Stimulated activated CD4-positive, alpha-beta T cell treated with anti-CD3 and anti-CD28 coated beads, Interleukin-1b, Interleukin-23, amount 100 ng/mL, for 1 hour (primary cell): ENCODE measurements at places on chromosomes 13 and 19.

GRCh38 chr13:104006625-104007075, 940.4 kb upstream of the SLC10A2 start:
- DNase-seq, result no peak

GRCh38 chr13:39963612-39964011, 308.1 kb downstream of the COG6 start:
- DNase-seq, result no peak

DNA sequence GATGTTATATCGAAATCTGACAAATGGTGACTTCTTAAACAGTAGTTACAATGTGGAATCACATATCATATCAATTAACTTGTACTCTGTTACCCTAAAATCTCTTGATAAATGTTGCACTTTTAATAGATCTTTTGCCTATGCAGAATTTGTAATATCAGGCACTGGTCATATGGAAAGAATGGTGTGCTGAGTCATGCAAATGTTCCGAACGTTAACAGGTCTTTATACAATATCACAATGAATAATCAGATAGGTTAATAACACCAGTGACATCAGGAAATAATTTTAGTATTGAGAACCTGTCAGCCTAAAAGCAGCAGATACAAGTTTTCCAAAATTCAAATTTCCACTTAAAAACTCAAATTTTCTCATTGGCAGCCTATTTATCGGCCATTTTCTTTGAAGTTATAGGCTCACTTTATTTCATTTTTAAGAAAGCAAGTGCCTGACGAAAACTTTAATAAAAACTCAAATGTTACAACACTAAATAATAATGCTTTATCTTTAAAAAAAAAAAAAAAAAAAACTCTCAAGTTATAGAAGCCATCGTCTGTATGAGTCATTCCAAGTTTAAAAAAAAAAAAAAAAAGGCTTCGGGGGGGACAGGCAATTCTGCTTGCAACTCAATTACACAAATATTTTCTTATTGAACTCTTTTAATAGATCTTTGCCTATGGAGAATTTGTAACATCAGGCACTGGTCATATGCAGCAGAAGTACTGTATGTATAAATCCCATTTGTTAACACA, 180.9 kb downstream of the DIAPH3 start:
- DNase-seq, result no peak

DNA sequence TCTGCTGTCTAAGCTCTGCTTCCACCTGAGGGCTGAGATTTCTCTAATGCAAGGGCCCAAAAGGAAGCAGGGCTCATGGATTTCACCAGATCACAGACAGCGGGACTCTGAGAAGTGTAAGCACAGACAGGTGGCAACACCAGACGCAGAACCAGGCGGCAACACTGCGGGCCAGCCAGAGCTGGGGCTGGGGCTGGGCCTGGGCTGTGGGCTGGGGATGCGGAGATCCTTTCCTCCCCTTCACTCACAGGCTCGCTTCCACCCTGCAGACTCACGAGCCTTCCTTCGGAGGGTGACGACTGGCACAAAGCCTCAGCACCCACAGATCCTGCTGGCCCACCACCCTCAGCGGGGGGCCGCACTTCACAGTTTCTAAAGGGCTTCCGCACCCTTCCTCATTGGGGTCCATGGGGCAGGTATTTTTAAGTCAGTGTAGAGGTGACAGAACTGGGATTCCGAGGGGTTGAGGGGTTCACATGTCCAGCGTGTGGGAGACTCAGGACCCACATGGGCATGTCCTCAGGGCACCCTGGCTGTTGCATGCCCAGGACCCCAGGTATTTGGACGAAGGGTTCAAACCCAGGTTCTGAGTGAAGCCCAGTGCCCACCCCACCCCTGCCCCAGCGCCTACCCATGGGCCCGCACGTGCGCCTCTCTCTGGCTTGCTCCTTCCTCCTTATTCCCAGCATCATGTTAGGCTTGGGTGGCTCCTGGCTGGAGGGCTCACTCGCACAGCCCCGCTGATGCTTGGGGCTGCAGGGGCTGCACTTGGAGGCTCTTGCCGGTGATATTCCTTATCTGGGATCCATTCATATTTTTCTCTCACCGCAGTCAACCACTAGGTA, 137.3 kb upstream of the GPR12 start:
- DNase-seq, result no peak

DNA sequence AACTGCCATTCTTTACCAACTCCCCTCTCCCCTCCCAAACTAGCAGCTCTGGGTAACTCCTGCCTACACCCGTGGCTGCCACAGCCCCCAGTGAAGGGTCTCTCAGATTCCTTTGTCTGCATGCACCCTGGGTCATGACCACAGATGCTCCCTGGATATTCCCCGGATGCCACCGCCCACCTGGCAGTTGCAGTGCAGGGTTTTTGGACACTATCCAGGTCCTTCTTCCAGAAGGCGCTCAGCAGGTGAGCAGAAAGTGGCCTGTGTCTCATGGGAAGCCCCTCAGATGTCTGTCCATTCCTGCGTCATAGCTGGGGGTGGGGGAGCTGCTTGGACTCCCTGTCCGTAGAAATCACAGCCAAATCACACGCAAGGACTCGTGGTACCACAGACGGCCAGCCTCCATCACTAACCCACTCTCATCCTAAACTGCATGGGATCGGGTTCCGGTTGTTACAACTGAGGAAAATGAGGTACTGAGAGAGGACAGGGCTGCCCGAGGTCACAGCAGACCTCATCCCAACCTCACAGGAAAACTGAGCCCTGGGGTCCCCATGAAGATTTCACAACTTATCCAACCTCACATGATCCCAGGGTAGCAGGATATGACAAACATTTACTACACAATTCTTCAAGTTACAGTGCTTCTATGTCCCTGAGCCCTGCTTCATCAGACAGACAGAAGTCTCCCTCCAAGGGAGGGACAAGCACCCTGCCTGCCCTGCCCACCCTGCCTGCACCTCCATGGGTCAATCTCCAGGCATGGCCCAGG, 38.6 kb downstream of the ELL start:
- DNase-seq, result no peak

DNA sequence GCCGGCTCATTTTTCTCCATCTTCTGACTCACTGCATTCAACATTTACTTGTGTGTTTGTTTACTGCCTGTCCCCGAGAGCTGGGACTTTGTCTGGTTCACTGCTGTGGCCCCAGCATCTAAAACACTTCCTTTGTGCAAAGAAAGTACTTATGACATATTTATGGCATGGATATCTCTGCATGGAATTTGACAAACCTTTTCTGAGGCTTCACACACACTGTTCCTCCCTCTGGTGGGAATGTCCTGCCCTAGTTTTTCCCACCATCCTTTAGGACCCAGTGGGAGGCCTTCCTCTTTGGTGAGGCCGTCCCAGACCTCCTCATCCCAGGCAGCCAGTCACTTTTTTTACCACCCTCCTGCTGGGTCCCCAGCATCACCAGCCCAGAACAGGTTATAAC, 1.4 kb upstream of the SRRM5 start:
- no peak for DNase-seq

DNA sequence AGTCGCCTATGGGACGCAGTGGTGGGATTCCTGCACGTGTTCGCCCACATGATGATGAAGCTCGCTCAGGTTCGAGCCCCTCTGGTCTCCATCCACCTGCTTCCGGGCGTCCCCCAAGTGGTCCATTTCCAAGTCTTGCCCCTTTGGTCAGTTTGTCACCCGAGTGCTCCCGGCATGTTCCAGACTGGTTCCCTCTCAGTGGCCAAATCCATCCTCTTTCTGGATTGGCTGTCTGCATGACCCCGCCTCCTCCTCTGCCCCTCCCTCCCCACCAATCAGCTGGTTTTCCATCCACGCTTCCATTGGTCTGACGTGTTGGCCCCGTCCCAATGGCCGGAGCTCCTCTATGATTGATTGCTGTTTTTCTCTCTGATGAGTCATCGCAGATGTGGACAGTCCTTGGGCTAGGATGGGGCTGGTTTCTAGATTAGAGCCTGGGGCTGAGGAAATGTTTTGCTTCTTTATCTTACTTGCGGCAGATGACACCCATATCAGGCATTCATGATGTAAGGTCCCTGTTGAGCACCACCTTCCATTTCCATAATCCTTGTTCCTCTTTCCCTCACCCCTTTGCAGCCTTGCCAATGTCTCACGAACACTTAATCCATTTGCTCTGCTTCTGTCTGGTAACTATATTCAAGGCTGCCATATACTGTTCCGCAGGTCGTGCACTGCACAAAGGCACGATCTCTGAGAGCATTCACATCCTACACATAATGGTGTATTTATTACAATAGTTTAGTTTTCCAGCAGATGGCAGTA, 73.8 kb downstream of the MAP4K1 start:
- DNase-seq, result no peak

DNA sequence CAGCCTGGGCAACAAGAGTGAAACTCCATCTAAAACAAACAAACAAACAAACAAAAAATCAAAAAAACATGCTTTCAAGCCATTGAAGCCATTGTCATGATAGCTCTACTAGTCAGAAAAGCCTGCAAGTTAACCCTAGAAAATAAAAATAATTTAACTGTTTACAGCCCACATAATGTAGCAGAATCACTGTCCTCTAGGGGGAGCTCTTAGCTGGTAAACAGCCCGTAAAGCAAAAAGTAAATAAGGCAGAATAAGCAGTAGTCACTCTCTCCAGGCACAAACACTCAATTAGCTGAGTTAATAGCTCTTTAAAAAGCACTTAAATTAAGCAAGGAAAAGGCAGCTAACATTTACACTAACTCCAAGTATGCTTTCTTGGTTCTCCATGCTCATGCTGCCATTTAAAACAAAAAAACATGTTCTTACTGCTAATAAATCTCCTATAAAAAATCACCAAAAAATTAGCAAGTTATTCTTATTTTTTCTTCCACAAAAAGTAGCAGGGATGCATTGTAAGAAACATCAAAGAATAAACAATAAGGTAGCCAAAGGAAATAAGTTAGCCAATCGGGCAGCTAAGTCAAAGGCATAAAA, 11.3 kb downstream of the LILRB4 start:
- no peak for DNase-seq

DNA sequence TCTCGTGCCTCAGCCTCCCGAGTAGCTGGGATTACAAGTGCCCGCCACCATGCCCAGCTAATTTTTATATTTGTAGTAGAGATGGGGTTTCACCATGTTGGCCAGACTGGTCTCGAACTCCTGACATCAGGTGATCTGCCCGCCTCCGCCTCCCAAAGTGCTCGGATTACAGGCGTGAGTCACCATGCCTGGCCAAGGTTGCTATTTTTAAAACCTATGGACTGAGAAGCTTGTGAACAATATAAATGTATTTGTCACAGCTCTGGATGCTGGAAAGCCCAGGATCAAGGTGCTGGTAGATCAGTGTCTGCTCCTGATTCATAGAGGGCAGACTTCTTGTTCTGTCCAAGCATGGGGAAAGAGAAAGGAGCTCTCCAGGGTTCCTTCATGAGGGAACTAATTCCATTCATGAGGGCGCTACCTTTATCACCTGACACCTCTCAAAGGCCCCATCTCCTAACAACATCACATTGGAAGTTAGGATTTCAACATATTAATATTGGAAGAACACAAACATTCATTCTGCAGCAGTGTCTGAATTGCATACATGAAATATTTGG, 16.1 kb downstream of the CARD8 start:
- DNase-seq, result no peak

GRCh38 chr13:24625870-24626849, 54.0 kb upstream of the ATP12A start:
- DNase-seq, result no peak

DNA sequence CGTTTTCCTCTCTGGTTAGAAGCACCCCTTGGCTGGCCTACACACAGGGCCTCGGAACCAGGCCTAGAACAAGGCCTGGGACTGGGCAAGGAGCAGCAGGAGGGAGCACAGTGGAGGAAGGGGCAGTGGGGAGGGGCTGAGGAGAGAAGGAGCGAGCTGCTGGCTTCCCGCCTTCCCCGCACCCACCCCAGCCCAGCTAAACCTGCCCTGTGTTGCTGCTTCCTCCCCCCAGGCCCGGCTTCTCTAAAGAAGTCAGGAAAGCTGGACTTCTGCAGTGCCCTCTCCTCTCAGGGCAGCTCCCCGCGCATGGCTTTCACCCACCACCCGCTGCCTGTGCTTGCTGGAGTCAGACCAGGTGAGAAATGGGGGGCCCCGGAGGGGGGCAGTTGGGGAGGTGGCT, 24.3 kb downstream of the LYL1 start:
- no peak for DNase-seq

DNA sequence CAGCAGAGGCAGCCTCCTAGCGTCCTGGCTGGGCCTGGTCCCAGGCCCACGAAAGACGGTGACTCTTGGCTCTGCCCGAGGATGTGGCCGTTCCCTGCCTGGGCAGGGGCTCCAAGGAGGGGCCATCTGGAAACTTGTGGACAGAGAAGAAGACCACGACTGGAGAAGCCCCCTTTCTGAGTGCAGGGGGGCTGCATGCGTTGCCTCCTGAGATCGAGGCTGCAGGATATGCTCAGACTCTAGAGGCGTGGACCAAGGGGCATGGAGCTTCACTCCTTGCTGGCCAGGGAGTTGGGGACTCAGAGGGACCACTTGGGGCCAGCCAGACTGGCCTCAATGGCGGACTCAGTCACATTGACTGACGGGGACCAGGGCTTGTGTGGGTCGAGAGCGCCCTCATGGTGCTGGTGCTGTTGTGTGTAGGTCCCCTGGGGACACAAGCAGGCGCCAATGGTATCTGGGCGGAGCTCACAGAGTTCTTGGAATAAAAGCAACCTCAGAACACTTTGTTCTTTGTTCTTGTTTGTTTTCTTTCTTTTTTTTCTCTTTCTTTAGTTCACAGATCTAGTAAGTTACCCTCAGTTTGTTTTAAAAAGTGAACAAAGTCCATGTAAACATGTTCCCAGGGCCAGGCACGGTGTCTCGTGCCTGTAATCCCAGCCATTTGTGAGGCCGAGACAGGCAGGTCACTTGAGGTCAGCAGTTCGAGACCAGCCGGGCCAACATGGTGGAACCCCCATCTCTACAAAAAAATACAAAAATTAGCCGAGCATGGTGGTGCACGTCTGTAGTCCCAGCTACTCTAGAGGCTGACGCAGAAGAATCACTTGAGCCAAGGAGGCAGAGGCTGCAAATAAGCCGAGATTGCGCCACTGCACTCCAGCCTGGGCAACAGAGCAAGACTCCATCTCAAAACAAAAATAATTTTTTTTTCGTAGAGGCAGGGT, 10.2 kb downstream of the ANGPTL4 start:
- DNase-seq, result no peak

- DNase-seq, result no peak
Observed at GRCh38 chr13:80798576-80799133, 457.7 kb upstream of the SPRY2 start.

DNA sequence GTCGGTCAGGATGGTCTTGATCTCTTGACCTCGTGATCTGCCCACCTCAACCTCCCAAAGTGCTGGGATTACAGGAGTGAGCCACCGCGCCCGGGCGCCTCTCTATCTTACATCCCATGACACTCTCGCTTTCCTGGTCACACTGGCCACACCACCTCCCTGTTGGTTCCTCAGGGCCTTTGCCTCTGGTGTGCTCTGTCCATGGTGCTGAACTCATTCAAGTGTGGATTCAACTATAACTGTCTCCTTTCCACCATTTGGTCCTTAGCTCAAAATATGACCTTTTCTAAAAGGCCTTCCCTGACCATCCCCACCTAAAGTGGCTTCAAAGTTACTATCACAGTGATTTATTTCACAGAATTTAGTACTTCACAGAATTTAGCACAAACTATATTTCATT, 3.7 kb upstream of the SMIM17 start:
- DNase-seq, result no peak

GRCh38 chr13:92994056-92994455, 232.6 kb upstream of the GPC6 start:
- no peak for DNase-seq

- DNase-seq, result no peak
Observed at GRCh38 chr13:71879129-71879535, 12.1 kb upstream of the DACH1 start.

- no peak for DNase-seq
Observed at GRCh38 chr19:18920400-18920799, 885 bp downstream of the DDX49 start.
